Inflammatory macrophage treated with lipopolysaccharide for 1 hour (primary cell): ENCODE measurements at places on chromosomes 6 and 20.

- DNase-seq: no peak
Observed at GRCh38 chr6:111541682-111542065, 58.7 kb upstream of the REV3L start.

GRCh38 chr6:27893059-27893835, 18.9 kb downstream of the OR2B2 start:
- DNase-seq: peak; percentile 97

GRCh38 chr6:38352636-38353035, 287.1 kb downstream of the BTBD9 start:
- no peak for DNase-seq

GRCh38 chr6:95227351-95227750, 350.0 kb upstream of the MANEA start:
- no peak for DNase-seq

GRCh38 chr20:16063881-16064280, 509.4 kb downstream of the KIF16B start:
- DNase-seq: no peak

- DNase-seq: peak; percentile 82
Observed at GRCh38 chr6:2790588-2791449, 25.6 kb downstream of the WRNIP1 start.

GRCh38 chr6:125794342-125795137, 3.8 kb downstream of the NCOA7 start:
- no peak for DNase-seq
